ENCODE measurements at places on chromosomes 12 and 14.
A peak's percentile ranks its signal among the peaks of the same experiment; 100 is the strongest.

GRCh38 chr14:95496690-95497259 lies 19.7 kb downstream of the SYNE3 start:
- DNase-seq: peak; percentile 76

GRCh38 chr14:100807979-100808734 lies 17.8 kb upstream of the MEG3 start:
- DNase-seq: no peak

- DNase-seq: peak; percentile 4
These were observed 3.9 kb downstream of the NKX2-1 start for GRCh38 chr14:36515896-36516718.

- DNase-seq: no peak
These were observed 19.0 kb downstream of the EML1 start for GRCh38 chr14:99812096-99812750.

Data from muscle of back (tissue), 13 donors.